ENCODE measurements at places on chromosomes 1 and 21. TPM values are rescaled to one million over a fixed set of nuclear protein-coding genes. Genes with fewer than 3 reads are reported as not detected.

DNA sequence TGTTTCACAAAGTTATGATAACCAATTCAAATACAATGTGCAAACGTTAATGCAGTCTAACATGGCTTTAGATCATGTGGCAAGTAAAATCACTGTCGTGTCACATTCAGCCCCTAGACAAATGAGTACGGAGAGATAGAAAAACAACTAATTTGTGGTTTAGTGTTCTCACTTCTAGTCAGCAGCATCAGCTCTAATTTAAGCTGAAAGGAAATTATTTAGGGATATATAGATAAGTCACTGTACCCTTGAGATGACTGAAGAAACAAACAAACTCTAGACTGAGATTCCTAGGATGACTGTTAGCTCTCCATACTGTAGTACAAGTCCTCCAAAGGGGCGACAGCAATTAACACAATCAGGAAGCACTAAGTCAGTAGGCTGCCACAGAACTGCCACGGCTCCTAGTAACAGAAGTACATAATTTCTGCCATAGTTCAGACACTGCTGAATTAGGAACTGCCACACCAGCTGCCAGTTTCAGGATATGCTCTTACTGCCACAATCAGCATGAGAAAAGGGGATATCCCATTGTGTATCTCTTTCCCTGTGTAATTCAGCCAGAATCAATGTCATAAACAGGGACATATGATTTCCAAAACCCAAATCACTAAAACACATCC, 150.4 kb upstream of the NEGR1 start:
- DNase-seq = no peak

- no peak for DNase-seq
Measured at GRCh38 chr1:193335806-193336428, 149.5 kb upstream of the B3GALT2 start.

GRCh38 chr21:32653326-32653901, 41.2 kb upstream of the CFAP298 start:
- peak; percentile 19 for DNase-seq

- DNase-seq = no peak
Measured at GRCh38 chr1:3879787-3880428, 20.2 kb downstream of the C1orf174 start.

- DNase-seq = no peak
Measured at GRCh38 chr21:28439788-28440187, 552.9 kb downstream of the LTN1 start.

- DNase-seq = no peak
Measured at GRCh38 chr1:113185463-113186104, 112.6 kb downstream of the LRIG2 start.

GRCh38 chr1:94093996-94094395, 27.0 kb downstream of the ABCA4 start:
- DNase-seq = no peak

GRCh38 chr1:200437556-200438203, 27.8 kb upstream of the ZNF281 start:
- DNase-seq = no peak

The TAS1R3 gene
- polyA plus RNA-seq = 0.15 TPM

The MCOLN2 gene
- 2.0 TPM for polyA plus RNA-seq

The ANGPTL7 gene
- polyA plus RNA-seq = not detected
